T-cell (primary cell): ENCODE measurements at places on chromosomes 16 and 17. TPM values are rescaled to one million over a fixed set of nuclear protein-coding genes. Genes with fewer than 3 reads are reported as not detected.
A peak's percentile ranks its signal among the peaks of the same experiment; 100 is the strongest.

The COPS3 gene
- 50.7 TPM for total RNA-seq

The SLC12A3 gene
- total RNA-seq: 0.35 TPM

The GAS2L2 gene
- total RNA-seq: 0.26 TPM

The CACNG5 gene
- total RNA-seq: not detected

The KCNH4 gene
- not detected for total RNA-seq

The SLC22A31 gene
- 1.3 TPM for total RNA-seq

The NPIPA8 gene
- total RNA-seq: 0.55 TPM

GRCh38 chr17:73452009-73452408 lies 140.2 kb upstream of the CDC42EP4 start:
- no peak for DNase-seq

GRCh38 chr16:85555719-85556455 lies 57.2 kb upstream of the GSE1 start:
- DNase-seq: no peak

- DNase-seq: no peak
Measured at GRCh38 chr17:79655672-79656290, 44.9 kb upstream of the RBFOX3 start.

DNA sequence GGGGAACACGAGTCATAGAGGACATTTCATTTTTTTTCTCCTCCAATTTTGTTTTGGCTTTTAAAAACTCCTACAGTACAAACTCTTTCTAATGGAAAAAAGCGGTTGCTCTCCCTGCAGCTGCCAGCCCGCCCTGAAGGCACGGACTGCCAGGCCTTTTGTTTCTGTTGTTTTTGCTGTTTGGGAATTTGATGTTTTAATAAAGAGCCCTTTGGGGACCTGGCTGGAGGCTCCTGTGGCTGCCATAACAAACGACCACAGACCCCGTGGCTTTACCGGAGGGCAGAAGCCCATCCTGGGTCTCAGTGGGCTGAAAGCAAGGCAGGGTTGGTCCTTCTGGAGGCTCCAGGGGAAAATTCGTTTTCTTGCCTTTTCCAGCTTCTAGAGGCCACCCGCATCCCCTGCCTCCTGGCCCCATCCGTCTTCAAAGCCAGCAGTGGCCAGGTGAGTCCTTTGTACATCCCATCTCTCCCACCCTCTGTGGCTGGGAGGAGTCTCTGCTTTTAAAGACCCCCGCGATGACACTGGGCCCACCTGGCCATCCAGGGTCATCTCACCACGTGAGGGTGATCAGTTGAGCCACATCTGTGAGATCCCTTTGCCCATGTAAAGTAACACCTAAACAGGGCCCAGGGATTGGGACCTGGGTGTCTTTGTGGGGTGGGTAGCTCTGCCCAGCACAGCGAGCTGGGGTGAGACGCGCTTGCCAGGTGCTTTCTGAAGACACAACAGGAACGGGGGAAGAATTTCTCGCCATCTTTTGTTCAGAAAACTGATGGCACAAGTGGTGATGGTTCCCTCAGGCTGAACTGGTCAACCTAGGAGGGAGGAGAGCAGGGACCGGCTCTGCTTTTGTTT lies 113.9 kb downstream of the BANP start:
- DNase-seq: no peak

- no peak for DNase-seq
Measured at GRCh38 chr16:48596326-48596725, 13.7 kb downstream of the N4BP1 start.

GRCh38 chr16:75957870-75958269 lies 231.6 kb upstream of the CPHXL start:
- no peak for DNase-seq

GRCh38 chr16:85446951-85447692 lies 166.0 kb upstream of the GSE1 start:
- DNase-seq: no peak

- DNase-seq: no peak
Measured at GRCh38 chr17:19549746-19550623, 16.3 kb downstream of the SLC47A1 start.

DNA sequence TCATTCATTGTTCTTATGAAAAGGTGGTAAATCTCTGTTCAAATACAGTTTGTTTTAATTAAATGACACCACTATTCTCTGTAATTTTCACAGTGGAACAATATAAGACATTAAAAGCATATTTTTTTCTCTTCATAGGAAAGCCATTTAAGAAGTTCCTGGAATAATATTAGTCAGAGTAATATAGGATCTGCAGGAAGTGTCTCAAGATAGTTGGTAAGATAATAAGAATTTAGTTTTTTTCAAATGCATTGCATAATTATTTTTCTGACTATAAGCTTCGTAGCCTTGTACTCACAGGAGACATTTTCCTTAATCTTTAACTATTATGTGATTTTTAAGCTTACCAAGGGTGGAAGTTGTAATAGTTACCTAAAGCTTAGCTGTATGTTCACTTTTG lies 16.9 kb downstream of the STXBP4 start:
- no peak for DNase-seq

DNA sequence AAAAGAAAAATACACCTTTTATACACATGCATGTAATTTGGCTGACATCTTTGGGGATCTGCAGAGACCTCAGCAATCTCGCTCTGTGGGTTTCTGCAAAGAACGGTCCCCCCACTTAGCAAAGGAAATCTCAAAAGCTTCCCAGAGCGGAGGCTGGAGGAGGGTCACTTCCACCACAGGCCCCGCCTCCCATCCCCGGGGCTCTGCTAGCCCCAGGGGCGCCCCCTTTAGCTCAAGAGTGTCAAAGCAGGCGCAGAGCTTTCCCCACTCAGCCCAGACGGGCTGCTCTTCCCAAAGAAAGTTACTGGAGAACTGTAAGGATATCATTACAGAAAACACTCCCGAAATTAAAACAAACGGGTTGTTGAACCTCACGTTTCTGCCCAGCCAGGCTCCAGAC lies 11.4 kb downstream of the SLC13A5 start:
- peak; percentile 24 for DNase-seq

- DNase-seq: peak; percentile 87
Measured at GRCh38 chr17:81967533-81968395, 6.8 kb upstream of the NOTUM start.

DNA sequence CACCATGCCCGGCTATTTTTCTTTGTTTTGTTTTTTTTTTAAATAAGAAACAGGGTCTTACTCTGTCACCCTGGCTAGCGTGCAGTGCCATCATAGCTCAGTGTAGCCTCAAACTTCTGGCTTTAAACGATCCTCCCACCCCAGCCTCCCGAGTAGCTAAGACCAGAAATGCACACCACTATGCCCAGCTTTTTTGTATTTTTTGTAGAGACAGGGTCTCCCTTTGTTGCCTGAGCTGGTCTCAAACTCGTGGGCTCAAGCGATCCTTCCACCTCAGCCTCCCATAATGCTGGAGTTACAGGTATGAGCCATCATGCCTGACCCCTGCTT lies 59.7 kb downstream of the WWP2 start:
- no peak for DNase-seq

DNA sequence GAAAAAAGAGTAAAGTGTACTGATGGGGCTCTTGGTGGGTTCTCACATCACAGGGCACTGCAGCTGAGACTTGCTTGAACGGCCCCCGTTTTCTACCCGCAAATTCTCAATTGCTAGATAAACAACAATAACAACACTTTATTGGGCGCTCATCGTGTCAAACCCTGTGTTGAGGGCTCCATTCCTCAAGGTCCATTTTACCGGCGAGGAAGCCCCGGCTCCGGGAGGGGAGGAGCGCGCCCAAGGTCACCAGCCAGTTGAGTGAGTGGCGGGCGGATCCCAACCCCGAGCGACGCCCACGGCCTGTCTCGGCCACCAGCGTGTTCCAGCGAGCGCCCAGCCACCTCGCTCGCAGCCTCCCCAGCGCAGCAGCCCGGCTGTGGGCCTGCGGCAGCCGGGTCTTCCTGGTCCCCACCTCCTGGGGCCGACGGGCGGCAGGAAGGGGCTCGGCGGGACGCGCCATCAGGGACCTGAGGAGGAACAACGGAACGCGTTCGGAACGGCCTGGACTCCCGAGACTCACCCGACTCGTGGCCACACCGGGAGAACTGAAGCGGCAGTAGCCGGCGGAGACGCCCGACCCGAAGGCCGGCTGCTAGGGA lies 373 bp downstream of the CMC2 start:
- DNase-seq: no peak

- DNase-seq: no peak
Measured at GRCh38 chr17:33864758-33865229, 390.3 kb upstream of the CCL2 start.

GRCh38 chr16:79608976-79609375 lies 8.4 kb upstream of the MAF start:
- no peak for DNase-seq

DNA sequence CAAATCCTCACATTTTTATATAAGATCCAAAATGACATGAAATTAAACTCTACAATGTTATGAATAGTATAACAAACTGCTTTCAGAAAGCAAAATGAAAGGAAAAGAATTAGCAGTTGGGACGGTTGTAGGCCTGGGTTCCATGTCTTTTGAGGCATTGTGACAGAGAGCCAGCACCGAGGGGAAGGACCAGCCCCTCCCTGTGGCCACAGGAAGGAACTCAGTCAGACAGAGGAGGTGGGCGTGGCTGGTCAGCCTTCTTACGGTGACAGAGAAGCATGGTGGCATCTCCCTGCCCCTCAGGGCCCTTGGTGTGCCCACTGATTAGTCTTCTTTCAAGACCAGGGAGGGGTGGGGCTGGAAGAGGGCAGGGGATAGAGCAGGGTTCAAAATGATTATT lies 5.7 kb downstream of the ZNF319 start:
- DNase-seq: peak; percentile 44
